ENCODE measurements at places on chromosomes 3 and 15. TPM values are rescaled to one million over a fixed set of nuclear protein-coding genes. Genes with fewer than 3 reads are reported as not detected.

DNA sequence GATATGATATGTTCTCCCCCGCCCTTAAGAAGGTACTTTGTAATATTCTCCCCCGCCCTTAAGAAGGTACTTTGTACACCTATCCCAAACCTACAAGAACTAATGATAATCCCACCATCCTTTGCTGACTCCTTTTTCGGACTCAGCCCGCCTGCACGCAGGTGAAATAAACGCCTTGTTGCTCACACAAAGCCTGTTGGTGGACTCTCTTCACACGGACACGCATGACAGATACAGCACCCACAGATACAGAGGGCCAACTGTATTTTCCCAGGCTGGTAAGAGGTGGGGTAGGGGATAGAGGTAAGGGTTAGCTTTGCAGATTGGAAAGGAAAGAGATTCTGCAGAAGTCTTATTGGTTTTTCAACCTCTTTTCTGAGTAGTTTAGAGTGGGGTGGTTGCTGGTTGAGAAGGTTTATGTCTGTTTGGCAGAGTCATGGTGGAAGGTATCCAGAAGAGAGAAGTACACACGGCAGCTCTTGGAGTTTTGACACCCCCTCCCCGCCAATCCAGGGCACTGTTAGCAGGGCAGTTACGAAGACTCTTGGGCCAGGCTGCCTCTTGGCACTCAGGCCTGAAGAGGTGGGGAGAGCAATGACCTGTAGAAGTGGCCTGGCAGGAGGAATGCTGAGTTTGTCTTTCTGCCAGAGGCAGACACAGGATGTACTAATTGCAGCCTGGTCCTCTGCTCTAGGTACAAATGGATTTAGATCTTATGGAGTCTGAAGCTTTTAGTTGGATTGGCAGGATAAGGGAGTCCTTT is 36.0 kb upstream of the IDH2 start:
- DNase-seq: no peak

- DNase-seq: no peak
Observed at GRCh38 chr3:155736381-155736780, 8.5 kb downstream of the PLCH1 start.

DNA sequence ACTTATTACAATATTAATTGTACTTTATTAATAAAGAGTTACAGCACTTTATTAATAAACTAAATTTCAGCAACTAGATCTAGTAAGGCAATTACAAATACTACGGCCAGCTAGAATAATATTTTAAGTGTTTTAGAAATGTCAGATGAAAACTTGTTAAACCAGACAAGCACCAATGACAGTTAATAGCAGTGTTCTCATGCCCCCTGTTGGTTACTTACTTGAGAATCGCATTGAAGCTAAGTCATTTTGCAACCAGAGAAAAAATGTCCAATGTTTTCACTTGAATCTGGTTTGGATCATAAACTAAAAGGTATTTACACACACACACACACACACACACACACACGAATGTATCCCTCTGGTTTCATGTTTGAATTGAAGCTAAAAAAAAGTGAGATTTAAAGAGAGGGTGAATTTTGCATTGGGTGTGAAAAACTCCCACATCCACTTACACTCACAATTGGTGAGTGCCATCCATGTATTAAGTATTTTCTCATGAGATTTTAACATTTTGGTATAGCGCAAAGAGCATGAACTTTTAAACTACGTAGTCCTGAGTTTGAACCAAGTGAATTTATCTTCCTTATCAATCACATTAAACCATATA is 347.7 kb downstream of the ZBBX start:
- no peak for DNase-seq

DNA sequence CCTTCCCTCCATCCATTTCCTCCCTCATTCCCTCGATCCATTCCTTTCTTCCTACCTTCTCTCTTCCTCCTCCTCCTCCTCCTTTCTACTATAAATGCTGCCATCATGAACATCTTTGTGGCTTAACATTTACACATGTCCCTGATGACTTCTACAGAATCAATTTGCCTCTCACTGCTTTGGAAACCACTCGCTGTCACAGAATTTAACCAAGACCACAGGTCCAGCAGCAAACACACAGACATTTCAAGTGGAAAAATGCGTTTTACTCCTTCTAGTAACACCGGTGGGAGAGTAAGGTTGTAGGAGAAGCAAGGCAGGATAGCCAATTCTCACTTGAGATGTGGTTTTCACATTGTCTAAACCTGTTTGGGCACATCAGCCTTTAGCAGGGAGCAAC is 101.4 kb upstream of the LRIG1 start:
- DNase-seq: no peak

OCA2 gene
- not detected for total RNA-seq

HCLS1 gene
- total RNA-seq: 217 TPM

GRCh38 chr3:64650715-64651114 is 37.1 kb downstream of the ADAMTS9 start:
- no peak for DNase-seq

DNA sequence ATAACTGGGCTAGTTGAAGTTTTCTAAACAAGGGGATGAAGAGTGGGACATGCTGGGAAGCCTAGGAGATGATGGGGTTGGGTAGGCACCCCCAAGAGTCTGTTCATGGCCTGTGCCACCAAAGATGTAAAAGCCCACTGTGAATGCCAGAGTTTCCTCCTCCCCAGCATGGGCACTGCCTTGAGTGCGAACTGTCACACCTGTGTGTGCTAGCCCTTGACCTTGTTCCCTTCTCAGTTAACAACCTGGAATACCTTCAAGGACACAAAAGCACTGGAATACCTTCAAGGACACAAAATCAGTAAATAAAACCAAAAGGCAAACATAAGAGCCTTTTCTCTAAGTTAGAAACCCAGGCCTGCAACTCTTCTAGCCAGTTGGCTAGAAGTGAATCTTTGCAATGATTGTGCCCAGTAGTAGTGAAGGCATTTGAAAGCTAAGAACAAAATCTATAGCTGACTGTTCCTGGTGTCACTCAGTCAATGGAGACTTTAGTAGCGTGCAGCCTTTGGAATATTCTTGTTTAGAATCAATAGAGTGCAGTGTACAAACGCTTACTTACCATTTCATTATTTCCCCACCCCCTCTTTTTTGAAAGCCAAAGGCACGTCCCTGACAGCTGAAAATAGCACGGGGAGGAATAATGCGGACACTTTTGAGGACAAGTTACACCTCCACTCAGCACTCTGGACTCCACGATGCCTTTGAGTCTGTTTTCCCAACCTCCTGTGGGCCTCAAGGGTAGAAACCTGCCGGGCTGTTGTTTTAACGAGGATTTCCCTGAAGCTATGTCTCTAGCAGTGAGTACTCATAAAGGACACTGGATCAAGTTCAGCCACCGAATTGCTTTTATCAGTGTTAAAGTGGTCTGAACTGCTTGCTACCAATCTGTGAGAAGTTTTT is 24.2 kb downstream of the PSMD6 start:
- no peak for DNase-seq

- DNase-seq: no peak
Observed at GRCh38 chr15:70453238-70453637, 310.1 kb downstream of the UACA start.

- no peak for DNase-seq
Observed at GRCh38 chr15:88624156-88624970, 3.2 kb downstream of the AEN start.

- no peak for DNase-seq
Observed at GRCh38 chr3:78090382-78090781, 1050.5 kb downstream of the ROBO2 start.

DNA sequence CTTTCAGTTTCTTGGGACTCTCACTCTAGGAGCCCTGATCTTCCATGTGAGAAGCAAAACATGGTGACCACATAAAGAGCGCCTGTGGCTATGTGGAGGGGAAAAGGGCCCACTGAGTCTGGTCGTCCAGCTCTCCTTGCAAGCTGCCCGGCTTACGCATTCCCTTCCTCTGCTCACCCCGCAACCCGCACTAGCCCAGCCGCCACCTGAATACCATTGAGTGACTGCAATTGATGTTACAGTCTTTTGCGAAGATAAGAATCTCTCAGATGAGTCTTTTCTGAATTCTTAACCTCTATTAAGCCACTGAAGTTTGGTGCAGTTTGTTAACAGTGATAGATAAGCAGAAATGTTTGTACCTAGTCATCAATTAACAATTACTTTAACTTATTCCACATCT is 589.0 kb upstream of the DPPA4 start:
- DNase-seq: no peak

DNA sequence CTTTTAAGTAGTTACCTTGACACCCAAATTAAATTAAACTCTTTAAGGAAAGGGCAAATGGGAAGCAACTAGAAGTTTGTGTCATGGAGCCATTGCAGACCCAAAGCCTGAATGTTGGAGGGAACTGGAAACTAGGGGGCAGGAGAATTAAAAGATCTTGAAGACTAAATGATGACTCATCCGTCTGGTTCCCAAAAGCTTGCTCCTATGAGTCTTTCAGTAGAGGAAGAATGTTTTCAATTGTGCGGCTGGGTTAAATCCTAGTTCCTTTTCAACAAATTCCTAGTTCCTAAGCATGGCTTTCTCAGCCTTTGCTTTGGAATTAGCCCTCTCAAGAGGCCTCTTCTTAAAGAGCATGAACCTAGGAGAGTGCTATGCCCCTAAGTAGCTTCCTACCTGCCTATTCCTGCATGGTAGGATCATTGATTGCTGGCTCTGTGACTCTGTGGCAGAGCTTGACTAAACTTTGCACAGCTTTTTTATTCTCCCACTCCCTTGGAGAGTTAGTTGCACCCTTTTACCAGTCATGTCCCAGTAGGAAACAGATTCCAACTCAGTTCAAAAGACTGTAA is 17.7 kb downstream of the CLEC3B start:
- no peak for DNase-seq

DNA sequence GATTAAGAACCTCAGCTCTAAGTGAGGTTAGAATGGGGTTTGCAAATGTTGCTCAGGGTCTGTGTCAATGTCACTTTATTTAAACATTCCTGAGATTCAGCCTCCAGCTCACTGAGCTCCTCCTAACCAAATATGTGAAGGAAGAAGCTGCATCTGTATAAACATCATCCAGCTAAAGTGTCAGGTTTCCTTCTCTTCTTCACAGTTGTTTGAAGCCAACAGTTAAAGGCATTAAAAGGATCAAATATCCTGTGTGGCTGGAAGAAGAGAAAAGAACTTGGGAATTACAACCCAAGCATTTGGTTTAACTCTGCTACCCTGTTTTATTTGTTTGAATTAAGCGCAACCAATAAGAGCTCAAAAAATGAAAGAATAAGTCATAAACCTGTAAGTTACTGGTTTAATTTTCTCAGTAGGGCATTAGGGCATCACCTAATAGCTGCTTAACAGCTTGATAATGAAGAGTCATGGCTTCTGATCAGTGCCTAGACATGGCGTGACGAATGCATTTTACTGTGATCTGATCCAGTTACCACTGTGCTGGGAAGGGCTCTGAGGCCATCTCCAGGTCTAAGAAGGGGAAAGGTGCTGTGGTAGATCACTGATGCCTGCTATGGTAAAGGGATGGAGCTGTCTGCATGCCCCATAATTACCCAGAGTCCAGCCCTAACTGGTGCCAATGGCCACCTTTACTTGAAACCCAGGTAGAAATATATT is 165.7 kb upstream of the TSC22D2 start:
- no peak for DNase-seq

- no peak for DNase-seq
Observed at GRCh38 chr15:89839167-89839810, 24.6 kb upstream of the ANPEP start.

DNA sequence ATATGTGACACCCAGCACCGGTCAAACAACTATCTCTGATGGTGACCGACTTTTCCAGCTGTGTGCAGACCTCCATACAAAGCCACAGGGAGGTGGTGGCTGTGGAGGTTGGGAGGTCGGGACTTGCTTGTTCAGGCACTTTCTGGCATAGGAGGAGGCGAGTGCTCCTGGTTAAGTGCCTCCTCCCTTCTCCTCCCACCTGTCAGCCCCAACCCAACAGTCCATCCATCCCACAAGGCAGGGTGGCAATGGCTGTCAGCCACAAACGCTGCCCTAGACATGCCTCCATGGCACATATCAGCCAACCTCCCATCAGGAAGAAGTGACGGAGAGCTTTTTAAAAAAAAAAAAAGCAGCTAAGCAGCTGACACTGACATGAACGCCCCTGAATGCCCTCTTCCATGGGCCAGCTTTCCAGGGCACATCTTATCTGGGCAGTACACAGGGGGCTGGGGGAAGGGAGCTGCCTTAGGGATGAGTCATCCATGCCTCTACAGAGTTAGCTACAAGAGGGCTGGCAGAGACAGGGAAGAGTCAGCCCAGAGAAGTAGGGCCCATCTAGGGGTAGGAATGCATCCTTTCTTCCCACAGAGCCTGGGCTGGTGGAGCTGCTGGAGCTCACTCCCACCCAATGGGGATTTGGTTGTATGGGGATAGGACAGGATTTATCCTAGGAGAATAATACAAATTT is 41.2 kb downstream of the CCDC12 start:
- DNase-seq: no peak

DNA sequence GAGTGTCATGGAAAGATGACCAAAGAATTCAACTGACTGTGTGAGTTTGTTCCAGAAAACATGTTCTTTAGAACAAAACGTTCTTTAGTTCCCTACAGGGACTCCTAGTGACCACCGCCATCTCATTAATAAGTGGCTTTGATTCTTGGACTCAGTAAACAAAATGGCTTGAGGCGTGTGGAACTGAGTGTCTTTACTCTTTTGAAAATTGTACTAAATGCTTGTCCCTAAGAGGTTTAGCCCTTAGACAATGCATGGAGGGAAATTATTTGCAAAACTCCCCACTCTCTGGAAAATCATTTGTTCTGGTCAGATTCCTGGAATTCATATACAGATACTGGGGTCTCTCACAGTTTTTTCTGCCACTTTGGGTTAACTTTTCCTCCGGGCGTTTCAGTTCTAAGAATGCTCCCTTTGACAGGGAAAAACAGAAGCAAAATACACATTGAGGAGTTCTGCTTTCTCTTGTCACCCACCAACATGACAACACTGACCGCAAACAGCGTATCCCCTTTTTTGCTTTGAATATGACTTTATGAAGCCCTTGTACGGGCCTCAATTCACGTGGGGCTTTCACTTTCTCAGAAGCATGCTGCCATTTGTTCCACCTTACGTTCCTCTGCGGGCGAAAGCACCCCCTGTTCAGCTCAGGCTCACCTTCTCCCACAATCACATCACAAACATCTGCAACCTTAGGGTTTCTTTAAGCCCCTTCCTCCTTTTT is 15.3 kb upstream of the NRROS start:
- peak; percentile 55 for DNase-seq

AGBL1 gene
- total RNA-seq: not detected

- no peak for DNase-seq
Observed at GRCh38 chr3:11381141-11381540, 108.9 kb downstream of the ATG7 start.

All from activated naive CD4-positive, alpha-beta T cell treated with anti-CD3 and anti-CD28 coated beads, Interleukin-2, amount 50 U/mL, for 72 hours (primary cell).